ENCODE measurements at places on chromosomes 13 and 19. TPM values are rescaled to one million over a fixed set of nuclear protein-coding genes. Genes with fewer than 3 reads are reported as not detected.

GRCh38 chr19:10321417-10321797 lies 5.6 kb upstream of the FDX2 start:
- no peak overlapping the region for H3K4me3 ChIP-seq
- no peak for DNase-seq
- no peak overlapping the region for H3K27ac ChIP-seq
- H3K27me3 ChIP-seq: no peaks in the 10 kb centered on the region
- H3K4me1 ChIP-seq: peaks cover 1% of the 10 kb centered on the region

GRCh38 chr13:75417656-75418055 lies 64.3 kb downstream of the TBC1D4 start:
- peak overlapping the region; percentile 30 for H3K27ac ChIP-seq
- DNase-seq: no peak
- peaks cover 53% of the 10 kb centered on the region for H3K4me1 ChIP-seq

GRCh38 chr13:29810145-29810742 lies 40.2 kb downstream of the UBL3 start:
- no peaks in the 10 kb centered on the region for H3K4me1 ChIP-seq
- H3K4me3 ChIP-seq: no peak overlapping the region
- H3K27ac ChIP-seq: no peak overlapping the region
- no peaks in the 10 kb centered on the region for H3K27me3 ChIP-seq

DNA sequence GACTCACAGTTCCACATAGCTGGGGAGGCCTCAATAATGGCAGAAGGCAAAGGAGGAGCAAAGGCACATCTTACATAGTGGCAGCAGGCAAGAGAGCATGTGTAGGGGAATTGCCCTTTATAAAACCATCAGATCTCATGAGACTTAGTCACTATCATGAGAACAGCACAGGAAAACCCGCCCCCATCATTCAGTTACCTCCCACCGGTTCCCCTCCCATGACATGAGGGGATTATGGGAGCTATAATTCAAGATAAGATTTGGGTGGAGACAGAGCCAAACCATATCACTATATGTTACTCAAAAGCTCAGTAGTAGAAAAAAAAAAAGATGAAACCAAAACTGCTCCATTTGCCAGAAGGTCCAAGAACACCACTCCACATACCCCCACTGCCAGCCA lies 58.5 kb downstream of the DNAJC15 start:
- H3K36me3 ChIP-seq: no peaks in the 10 kb centered on the region
- no peak overlapping the region for H3K4me3 ChIP-seq
- no peaks in the 10 kb centered on the region for H3K4me1 ChIP-seq
- no peak for DNase-seq
- no peaks in the 10 kb centered on the region for H3K27me3 ChIP-seq

- no peak overlapping the region for H3K27ac ChIP-seq
- H3K27me3 ChIP-seq: no peaks in the 10 kb centered on the region
- no peak for DNase-seq
- peaks cover 100% of the 10 kb centered on the region for H3K36me3 ChIP-seq
- H3K4me3 ChIP-seq: no peak overlapping the region
Observed at GRCh38 chr13:113634279-113635047, 23.5 kb downstream of the ATP4B start.

Gene ZNF837
- total RNA-seq: 2.4 TPM

Gene ZNF418
- 9.5 TPM for total RNA-seq

Data from esophagus squamous epithelium (tissue), 5 donors.